Ascending aorta (tissue), 2 donors: ENCODE measurements at places on chromosomes 16 and 17. TPM values are rescaled to one million over a fixed set of nuclear protein-coding genes. Genes with fewer than 3 reads are reported as not detected.

- no peak for DNase-seq
Measured at GRCh38 chr17:37358098-37358829, 17.5 kb upstream of the C17orf78 start.

GRCh38 chr17:929586-929985 is 50.0 kb downstream of the NXN start:
- DNase-seq, result no peak

DNA sequence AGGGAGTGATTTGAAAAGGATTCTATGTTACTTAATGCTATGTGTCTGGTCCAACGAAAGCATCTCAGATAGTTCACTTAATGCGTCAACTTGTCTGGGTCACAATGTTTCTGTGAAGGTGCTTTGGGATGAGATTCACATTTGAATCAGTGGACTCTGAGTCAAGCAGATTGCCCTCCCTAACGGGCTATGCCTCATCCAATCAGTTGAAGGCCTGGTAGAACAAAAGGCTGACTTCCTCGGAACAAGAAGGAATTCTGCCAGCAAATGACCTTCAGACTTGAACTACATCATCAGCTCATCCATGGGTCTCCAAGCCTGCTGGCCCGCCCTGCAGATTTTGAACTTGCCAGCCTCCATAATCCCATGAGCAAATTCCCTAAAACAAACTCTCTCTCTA is 15.2 kb downstream of the EMP2 start:
- DNase-seq, result peak; percentile 75

DNA sequence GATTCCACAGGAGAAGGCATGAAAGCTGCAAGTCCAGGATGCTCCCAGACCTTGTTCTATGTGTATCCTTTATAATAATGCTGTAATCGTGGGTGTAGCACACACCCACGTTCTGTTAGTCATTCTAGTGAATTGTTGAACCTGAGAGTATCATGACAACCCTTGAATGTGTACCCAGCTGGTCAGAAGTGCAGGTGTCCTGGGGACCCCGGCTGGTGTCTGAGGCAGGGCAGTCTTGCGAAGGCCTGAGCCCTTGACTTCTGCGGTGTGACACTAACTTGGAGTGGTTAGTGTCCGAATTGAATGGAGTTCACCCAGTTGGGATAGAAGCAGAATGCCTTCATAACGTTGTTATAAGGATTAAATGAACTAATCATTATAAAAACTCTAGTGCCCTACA is 218.0 kb upstream of the TNRC6C start:
- DNase-seq, result no peak

- no peak for DNase-seq
Measured at GRCh38 chr16:55421226-55421625, 57.8 kb upstream of the MMP2 start.

- DNase-seq, result no peak
Measured at GRCh38 chr17:79985943-79986391, 49.7 kb downstream of the TBC1D16 start.

The AFMID gene
- total RNA-seq, result 107 TPM

- no peak for DNase-seq
Measured at GRCh38 chr16:69298261-69298660, 12.9 kb upstream of the VPS4A start.

DNA sequence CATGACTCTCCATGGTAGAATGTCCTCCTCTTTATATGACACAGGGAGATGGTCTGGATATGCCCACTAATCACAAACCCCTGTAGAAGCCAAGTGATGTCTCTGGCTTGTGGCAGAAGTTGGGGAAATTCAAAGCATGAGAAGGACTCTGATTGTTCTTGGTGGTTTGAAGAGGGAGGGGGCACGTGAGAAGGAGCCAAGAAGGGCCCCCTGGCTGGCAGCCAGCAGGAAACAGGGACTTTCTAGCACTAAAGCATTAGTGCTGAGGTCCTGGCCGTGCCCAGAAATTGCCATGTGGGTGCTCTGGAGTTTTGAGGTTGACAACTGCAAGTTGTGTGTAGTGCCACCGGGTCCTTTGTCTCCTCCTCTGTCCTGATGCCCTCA is 199.9 kb downstream of the LGALS9B start:
- no peak for DNase-seq

The BICDL2 gene
- not detected for total RNA-seq

DNA sequence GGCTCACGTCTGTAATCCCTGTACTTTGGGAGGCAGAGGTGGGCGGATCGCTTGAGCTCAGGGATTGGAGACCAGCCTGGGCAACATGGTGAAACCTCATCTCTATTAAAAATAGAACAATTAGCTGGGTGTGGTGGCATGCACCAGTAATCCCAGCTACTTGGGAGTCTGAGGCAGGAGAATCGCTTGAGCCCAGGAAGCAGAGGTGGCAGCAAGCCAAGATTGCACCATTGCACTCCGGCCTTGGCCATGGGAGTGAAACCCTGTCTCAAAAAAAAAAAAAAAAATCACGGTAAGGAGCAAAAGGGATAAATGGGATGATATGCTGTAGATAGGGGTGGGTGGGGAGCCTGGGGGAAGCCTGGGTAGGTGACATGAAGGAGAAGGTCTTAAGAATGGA is 20.4 kb upstream of the TMEM98 start:
- DNase-seq, result no peak

DNA sequence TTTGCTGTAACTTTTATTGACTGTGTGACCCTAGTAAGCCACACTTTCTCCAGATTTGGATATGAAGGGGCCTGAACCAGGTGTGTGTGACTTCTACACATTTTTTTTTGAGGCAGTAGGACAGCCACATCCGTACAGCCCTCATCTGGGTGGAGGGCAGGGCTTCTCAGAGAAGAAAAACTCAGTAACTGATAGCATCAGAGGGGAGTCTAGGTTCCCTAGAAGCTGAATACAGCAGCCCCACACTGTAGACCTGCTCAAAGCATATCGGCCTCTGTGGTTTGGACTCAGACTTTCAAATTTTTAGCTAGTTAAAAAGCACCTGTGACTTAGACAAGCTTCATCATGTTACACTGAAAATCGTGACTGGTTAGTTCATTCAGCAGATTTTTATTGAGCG is 10.8 kb downstream of the PRSS54 start:
- no peak for DNase-seq

DNA sequence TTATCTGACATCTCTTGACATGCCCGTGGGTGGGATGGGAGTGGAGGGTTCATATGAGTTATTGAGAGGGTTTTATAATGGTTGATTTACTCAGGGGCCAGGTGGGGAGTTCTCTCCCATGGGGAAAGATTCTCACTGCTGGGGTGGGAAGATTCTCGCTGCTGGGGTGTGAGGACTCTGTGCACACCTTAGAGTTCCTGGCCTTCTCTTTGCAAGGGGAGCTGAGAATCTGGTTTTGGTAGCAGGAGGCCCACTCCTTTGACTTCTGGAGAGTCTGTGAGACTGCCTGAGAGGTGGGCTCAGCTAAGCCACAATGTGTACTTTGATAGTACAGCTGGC is 31.5 kb downstream of the TBX4 start:
- DNase-seq, result peak; percentile 24

The TBC1D16 gene
- total RNA-seq, result 55.6 TPM

- no peak for DNase-seq
Measured at GRCh38 chr16:76532188-76532973, 255.2 kb downstream of the CNTNAP4 start.

GRCh38 chr17:13635951-13636350 is 34.2 kb upstream of the HS3ST3A1 start:
- DNase-seq, result no peak

GRCh38 chr16:3589001-3589400 is 11.8 kb upstream of the NLRC3 start:
- no peak for DNase-seq

The RNF222 gene
- total RNA-seq, result not detected

The DLX3 gene
- total RNA-seq, result 1.6 TPM

The SEZ6L2 gene
- total RNA-seq, result 0.21 TPM

DNA sequence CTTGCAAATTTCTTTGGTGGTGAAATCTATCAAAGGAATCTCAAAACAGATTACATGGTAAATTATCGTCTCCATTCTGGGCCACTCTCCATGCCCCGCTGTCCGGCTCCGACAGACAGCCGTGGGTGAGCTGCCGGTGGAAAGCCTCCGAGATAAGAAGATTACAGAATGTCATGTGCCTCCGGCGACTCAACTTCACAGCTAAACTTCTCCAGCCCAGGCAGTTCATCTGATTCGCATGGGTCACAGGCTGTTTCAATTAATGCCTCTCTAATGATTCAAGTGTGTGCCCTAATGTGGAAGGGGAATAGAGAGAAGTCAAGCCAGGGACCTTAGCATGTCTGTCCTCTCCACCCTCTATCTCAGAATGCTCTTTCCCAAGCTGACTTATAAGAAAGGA is 520.8 kb upstream of the ZFHX3 start:
- no peak for DNase-seq

DNA sequence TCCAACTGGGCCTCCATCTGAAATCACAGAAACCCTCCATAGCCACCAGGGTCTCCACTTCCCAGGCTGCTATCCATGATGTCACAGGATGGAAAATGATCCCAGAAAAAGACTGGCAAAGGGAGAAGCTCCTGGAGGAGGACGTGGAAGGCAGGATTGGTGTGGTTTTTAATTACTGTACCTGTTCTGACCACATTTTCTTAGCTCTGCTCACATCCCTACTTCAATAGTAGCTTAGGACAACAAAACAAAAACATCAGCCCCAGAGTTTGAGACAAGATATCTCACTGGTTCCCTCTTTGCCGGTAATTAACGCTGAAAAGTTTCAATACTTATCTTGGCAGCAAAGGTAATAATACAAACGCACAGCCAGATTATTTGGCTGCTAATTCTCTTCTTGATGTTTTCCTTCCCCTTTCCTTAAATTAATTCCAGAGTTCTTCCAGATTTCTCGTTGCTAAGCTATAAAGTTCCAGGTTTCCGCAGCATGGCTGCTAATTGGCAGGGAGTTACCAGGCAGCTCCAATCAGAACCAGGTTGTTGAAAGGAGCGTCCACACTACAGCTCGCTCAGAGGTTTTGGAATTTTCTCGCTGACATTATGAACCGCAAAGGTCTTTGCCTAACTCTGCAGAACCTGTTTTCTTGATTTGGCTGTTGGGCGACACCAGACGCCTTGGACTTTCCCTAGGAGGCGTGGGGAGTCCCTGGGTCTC is 263.4 kb downstream of the MRTFB start:
- no peak for DNase-seq

DNA sequence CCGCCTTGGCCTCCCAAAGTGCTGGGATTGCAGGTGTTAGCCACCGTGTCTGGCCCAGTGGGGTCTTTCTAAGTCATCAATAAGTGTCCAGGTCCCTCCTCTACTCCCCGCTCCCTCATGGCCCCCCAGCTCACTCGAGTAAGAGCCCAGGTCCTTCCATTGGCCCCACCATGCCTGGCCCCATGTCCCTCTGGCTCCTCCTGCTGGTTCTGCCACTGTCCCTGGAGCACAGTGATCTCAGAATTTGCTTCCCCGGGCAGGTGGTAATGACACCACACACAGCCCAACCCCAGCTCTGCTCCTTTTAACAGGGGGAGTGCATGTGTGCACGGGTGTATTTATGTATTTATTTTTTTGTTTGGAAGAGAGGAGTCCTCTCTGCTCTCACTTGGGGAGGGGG is 19.6 kb downstream of the MGAT5B start:
- no peak for DNase-seq

DNA sequence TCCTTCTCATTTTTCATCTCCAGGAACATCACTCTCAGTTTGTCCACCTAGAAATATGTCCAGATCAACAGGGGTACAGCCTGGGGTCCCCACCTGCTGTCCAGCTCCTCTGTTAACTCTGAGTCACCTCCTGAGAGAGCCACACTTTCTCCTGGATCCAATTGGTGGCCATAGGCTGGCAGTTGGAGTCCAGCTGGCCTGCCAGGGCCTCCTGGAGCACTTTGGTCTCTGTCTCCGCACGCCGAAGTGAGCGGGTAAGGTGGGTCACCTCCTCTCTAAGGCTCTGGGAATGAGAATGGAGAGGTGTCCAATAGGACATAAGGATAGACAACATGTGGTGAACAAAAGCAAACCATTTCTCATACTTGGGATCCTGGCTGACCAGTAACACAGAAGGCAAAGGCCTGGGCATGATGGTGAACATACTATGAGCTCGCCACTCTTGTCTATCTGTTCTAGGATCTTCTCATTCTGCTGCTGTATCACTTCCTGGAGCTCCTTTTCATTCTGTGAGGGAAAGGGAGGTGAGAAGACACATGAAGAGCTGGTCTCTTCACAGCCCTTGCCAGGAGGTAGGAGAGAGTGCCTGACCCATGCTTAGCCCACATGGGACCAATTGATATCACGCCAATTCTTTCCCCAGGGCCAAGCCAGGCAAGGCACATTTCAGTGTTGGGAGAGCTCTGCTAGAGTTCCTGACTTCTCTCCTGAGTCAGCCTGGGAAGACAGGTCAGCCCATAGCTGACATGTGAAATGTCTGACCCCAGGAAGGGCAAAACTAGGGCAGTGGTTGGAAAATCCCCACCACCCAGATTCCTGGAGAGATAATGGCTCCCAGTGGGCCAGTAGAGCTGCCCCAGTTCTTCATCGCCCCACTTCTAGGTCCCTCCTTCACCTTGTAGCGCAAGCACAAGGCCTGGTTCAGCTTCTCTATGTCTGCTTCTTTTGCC is 1.8 kb upstream of the ALDOC start:
- DNase-seq, result no peak

The FAM20A gene
- total RNA-seq, result 60.0 TPM

- DNase-seq, result no peak
Measured at GRCh38 chr17:4124999-4125398, 17.8 kb downstream of the ZZEF1 start.

DNA sequence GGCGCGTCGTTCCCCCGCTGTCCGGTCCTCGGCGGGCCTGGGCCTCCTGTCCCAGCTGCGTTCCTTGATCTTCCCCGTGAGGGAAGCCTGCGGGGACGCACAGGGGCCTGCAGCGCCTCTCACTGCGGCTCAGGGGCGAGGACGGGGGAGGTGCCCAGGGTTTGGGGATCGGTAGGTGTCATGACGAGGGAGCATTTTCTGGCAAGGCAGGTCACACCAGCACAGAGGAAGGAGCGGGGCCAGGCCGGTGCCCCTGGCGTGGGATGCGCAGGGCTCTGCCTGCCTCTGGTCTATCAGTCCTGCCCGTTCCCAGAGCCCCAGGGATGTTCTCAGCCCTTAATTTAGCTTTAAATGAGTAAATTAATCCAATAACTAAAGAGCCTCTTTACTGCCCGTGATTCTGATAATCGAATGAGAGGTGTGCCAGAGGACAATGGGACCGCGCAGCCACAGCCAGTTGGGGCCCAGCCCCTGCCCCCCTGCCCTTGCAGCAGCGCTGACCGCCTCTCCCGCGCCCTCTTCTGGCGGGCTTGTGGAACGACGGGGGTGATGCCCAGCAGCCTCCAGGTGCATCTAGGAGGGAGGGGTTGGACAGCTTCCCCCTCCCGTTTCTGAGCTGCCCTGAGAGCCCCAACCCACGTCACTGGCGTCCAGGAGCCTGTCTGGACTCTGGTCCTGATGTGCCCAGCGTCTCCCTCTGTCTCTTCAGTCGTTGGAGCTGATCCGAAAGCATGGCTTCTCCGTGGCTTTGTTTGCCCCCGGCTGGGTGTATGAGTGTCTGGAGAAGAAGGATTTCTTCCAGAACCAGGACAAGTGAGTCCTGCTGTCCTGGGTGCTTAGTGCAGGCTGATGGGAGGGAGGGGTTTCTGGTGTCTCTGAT is 7.9 kb downstream of the ENGASE start:
- no peak for DNase-seq

The KRTAP4-4 gene
- not detected for total RNA-seq
